Activated CD8-positive, alpha-beta memory T cell treated with anti-CD3 and anti-CD28 coated beads for 24 hours (primary cell): ENCODE measurements at places on chromosomes 4 and X.

DNA sequence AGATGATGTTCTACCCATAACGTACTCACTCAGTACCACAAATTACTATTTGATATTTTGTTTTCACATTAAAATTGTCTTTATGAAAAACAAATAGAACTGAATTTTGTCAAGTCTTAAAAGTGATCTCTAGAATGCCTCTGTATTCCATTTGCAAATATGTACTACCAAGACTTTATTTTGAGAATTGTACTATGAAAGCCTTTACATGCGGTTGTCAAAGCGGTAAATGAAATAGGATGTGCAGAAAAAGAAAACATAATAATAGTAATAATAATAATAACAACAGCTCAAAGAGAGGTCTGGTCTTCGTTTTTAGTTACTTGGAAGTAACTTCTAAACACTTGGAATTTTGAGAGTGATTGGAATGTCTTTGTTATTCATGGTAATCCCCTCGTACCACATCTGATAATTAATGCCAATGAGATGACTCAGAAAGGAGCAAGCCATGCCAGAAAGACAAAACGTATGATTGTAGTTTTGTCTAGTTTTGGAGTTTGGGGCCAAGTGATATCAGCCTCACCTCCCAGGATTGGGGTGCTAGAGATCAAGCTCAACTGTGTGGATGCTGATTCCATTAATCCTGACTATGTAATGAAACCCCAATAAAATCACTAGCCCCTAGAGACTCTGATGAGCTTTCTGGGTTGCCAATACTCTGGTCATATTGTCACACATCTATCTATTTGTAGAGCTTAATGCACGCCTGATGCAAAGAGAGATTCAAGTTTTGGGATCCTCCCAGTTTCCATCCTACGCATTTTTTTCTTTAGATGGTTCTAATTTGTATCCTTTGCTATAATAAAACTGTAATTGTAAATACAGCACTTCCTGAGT is 20.2 kb upstream of the CTSO start:
- no peak for DNase-seq

DNA sequence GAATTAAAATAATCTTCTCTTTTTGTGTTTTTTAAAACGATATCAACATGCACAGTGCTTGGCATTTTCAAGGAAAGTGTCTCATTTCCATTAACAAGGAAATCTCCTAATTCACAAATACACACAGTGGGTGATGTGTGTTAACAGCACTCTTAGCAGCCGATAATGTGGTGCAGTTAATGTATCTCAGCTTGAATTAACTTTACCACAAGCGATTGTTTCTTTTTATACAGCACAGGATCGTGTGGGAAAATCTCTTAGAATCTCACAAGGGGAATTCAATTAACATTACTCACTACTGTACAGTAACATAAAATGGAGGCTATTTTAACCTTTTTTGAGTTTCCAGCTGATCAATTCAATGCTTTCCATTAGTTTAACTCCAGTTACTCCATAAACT is 1841.9 kb downstream of the STIM2 start:
- DNase-seq = no peak

GRCh38 chrX:49901048-49901447 is 21.3 kb upstream of the CLCN5 start:
- no peak for DNase-seq

GRCh38 chr4:89284020-89284424 is 23.6 kb downstream of the GPRIN3 start:
- no peak for DNase-seq

DNA sequence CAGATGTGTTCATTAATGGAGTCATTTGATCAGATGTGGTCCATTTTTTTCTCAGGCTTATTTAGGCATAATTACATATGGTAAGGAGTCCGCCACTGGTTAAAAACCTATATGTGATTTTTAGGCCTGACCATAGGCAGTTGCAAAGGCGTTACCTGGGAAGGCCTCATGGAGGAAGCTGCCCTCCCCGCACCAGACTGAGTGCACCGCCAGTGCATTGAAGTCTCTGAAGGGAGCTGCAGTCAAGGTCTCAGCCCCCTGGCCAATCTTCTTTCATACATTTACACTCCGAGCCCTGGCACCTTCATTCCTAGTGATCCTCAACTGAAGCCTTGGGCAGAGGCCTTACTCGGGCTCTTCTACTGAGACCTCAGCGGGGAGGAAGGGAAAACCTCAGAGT is 898.2 kb upstream of the AGA start:
- DNase-seq = no peak

GRCh38 chr4:152304220-152304619 is 231.7 kb downstream of the FBXW7 start:
- no peak for DNase-seq

DNA sequence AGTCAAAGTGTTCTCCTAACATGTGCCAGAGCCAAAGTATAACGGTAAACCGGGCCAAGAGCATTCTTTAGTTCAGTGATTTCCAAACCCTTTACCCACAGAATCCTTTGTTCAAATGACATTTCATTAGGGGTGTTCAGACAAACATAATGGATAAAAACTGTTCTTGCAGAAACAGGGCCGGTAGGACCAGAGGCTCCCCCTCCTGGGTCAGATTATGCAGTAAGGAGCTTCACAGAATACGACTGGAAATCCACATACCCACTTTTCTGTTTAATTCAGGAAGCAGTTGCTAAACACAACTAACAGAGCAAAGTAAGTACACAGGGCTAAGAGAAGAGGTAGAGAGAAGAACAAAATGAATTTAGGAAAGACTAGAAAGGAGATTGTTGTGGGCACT is 46.6 kb upstream of the TMEM184C start:
- no peak for DNase-seq

DNA sequence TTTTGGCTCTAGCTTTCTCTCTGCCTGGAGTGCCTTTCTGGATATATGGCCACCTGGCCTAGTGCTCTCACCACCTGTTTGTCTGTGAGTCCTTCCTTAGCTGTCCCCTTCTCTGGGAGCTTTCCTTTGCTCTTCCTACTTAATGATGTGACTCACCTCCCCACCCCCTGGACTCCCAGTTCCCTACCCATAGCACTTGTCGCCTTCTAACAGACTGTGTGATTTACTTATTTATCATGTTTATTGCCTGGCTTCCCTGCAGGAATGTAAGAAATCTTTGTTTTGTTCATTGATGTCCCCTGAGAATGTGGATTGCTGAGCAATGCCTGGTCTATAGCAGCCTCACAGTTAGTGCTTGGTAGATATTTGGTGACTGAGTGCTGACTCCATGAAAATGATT is 18.9 kb downstream of the ADD1 start:
- DNase-seq = no peak
